Effector memory CD4-positive, alpha-beta T cell (primary cell): ENCODE measurements at places on chromosomes 6 and 20.

DNA sequence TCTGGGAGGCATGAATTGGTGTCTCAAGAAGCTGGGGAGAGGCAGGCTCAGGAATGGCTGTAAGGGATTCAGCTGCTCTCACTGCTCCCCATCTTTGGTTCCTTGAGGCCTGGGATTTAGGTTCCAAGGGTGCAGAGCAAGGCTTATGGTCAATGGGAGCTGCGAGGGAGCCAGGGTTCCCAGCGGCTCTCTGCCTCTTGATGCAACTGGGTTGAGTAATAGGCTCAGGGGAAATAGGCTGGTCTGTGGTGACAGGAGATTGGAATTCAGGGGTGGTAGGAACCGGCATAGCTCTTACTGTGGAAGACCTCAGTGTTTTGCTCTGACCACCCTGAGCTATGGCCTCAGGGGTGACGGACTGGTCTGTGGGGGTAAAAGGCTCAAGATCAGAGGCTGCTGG lies 13.0 kb upstream of the NRM start:
- DNase-seq = no peak

DNA sequence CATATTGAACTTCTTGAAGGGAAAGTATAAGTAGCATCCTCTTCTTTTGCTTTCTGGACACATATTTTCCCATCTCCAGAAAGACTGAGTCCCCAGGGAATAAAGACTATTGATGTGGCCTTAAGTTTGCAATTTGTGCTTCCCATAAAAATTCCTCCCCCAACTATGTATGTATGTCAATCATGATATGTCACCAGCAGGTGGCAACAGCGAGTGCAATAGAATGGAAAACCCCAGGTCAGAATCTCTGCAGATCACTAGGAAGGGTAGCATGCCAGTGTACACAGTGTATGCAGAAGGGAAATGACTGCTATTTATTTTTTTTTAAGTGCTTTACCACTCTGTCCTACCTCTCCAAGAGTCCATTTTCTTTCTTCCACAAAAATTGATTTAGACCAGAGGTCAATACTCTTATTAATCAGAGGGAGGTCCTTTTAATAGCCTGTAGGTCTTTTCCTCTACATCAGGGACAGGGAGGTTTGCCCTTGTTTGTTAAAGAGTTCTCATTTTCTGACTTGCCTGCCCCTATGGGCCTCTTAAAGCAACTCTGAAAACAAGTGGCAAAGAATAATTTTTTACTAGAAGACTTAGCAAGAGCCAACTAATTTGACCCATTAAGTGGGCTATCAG lies 61.4 kb downstream of the BMP2 start:
- no peak for DNase-seq

GRCh38 chr6:42688281-42688680 lies 34.1 kb downstream of the PRPH2 start:
- DNase-seq = no peak

GRCh38 chr6:45398075-45398813 lies 20.5 kb upstream of the SUPT3H start:
- DNase-seq = no peak

DNA sequence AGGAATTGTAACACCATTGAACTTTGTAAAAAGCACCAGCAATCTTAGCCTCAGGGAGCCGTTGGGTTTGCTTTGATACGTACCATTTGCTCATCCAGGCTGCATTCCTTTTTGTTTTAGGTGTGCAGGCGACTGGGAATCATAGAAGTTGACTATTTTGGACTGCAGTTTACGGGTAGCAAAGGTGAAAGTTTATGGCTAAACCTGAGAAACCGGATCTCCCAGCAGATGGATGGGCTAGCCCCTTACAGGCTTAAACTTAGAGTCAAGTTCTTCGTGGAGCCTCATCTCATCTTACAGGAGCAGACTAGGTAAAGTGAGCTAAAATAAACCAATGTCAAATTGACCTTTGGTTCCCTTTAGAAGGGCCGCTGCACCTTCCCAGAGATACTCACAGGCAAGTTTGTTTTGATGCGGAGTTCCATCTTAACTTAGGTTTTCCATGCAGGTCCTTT lies 1.6 kb downstream of the MYLIP start:
- DNase-seq = no peak

GRCh38 chr6:134663800-134664535 lies 285.9 kb downstream of the ALDH8A1 start:
- DNase-seq = no peak

DNA sequence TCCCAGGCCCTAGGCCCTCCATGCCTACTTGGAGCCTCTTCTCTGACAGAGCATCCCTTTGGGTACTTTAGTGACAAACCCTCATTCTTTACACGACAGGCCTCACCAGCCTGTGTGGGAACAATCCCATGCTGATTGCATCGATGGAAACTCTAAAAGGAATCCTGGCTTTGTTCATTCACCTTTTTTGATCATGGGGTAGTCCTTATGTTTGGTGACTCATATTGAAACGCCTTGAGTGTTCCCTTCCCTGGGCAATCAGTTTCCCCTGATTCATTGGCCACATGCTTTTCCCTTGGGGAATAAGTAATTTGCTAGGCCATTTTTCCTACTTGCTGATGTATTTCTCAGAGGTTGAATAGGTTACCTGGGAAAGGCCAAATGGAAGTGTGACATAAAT lies 14.7 kb upstream of the TNFAIP3 start:
- DNase-seq = no peak

- no peak for DNase-seq
Measured at GRCh38 chr6:31920811-31921210, 6.7 kb upstream of the C2 start.

DNA sequence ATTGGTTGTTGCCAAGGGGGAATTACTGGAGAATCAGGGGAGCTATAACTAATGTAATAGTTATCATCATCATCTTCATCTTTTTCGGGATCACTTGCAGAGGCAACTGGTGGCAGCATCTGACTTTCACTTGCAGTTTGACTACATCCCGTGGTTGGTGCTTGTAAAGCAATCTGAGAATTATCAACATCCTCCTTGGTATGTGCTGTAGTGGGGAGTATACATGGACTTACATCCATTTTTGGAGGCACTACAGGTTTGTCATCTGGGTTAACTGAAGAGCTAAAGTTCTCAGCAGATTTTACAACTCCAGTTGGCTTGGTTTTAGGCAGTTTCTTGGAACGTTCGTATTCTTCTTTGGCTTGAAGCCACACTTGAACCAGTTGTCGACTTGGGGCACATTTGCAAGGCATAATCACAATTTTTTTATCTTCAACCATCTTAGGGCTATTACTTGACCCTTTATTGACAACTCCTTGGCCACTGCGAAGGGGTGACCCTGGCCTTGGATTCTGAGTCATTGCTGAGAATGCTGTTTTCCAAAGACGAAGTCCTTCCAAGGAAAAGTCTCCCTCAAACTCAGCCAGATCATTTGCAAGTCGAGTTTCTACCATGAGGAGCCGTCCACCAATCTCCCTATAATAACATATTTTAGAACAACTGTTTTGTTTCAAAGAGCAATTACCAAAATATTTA lies 115.5 kb downstream of the REV3L start:
- DNase-seq = no peak

DNA sequence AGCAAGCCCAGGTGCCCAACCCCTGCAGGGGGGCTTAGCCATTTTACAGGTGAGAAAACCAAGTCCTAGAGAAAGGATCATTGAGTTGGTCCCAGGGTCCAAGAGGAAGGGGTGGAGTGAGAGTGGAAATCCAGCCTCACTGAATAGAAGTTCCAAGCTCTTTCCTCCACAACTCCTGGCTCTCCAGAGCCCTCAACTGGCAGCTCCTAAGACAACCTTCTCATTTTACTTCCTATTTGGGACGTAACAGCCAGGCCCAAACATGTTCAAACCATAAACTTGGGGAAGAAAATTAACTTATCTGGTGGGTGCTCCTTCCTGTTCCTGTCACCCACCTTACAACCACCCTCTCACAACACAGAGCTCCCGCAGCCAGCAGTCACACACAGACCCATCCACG lies 57.9 kb downstream of the PRND start:
- DNase-seq = no peak
